ENCODE measurements at places on chromosomes 2 and 18.
A peak's percentile ranks its signal among the peaks of the same experiment; 100 is the strongest.

DNA sequence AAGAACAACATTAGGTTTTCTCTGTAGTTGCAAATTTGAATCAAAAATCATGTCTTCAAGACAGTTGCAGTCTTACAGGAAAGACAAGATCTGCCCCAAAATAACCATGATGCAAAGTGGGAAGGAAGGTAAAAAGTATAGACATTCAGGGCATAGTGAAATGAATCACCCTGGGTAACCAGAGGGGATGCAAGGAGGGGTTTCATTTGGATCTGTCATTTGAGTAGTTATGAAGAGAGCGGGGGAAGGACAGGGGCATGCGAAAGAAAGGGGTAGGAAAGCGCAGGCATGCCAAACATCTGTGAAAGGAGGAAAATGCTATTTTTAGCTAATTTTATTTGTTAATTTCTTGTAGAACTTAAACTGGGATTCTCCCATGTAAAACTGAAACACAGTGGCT is 219.1 kb upstream of the BOD1L2 start:
- no peak for DNase-seq

DNA sequence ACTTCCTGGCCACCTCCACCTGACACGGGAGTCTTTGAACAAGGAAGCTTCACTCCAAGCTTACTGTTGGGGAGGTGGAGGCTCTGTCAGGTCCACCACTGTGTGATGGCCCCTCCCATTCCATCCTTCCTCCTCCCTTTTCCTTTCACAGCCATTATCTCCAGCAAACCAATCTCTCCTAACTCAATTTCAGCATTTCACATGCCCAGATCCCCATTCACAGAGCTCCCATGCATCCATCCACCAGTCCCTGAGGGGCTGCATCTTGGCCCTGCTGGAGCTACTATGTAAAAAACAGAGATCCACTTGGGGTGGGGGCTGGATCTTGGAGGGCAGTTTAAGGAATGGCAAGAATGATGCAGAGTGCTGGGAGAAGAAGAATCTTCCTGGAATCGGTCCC is 129.0 kb upstream of the COPS8 start:
- DNase-seq = no peak

GRCh38 chr18:8329186-8329771 is 280.0 kb upstream of the RAB12 start:
- DNase-seq = no peak

GRCh38 chr2:19299032-19299431 is 59.4 kb downstream of the OSR1 start:
- DNase-seq = no peak

DNA sequence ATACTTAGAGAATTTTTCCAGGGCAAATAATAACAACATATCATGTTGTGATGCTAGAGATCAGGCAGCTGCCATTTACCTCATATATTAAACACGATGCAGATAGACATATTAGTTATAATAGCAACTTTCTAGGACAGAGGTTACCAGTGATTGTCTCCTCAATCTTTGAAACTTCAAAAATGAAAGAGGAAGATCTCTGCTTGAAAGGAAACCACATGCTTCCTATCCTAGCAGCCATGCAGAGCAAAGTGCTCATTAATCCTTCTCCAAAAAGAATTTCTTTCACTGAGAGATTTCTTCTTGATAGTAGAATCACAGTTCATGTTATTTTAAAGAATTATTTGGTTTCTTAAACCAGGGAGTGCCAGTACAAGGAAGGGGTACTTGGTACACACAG is 317.2 kb downstream of the CPS1 start:
- no peak for DNase-seq

DNA sequence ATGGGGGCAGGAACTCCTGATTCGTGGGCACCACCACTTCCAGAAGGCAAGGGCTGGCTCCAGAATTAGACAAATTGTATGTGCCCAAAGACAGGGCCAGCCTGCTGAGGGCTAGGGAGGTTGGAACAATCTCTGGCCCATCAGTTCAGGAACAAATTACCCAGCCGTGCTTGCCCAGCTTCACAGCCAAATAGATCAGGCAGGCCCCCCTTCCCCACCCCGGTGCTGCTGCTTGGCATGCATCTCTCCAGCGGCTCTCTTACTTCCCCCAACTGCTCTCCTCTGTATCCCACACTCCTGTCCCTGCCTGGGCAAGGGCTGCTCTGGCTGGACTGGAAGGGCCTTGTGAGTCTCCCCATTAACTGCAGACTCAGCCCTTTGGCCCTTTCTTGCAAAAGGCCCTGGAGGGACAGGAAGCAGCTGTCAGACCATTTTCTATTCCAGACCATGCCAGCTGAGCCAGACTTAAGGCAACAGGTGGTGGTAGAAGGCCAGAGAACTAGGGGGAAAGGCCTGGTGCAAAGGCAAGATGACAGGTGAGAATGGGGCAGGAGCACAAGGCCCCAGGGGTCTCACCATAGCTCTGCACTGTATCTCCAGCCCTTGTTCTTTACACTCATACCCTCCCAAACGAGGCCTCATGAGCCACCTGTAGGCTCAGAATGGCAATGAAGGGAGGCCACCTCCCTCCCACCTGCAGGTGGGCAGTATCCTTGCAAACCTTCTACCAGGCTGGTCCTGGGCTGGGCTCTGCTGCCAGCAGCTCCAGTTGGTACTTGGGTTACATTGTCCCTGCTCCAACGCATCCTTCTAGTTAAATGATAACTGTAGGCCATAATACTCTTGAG is 30.7 kb upstream of the ACAA2 start:
- no peak for DNase-seq

DNA sequence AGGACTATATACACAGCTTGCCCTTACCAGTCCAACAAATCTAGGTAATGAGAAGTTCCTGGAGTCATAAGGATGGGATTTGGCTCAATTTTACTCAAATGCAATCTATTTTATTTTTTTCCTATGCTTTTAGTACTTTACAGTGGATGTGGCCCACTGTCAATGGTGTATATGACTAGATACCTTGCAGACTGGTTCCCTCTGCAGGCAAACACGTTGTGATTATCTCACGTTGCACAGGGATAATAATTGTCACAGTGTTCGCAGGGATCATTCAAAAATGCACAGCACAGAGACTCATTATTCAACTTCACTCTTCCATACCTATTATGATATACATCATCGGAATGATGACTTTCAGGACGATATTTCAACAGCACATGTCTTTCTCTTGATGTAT is 359.7 kb downstream of the MBD2 start:
- DNase-seq = no peak

DNA sequence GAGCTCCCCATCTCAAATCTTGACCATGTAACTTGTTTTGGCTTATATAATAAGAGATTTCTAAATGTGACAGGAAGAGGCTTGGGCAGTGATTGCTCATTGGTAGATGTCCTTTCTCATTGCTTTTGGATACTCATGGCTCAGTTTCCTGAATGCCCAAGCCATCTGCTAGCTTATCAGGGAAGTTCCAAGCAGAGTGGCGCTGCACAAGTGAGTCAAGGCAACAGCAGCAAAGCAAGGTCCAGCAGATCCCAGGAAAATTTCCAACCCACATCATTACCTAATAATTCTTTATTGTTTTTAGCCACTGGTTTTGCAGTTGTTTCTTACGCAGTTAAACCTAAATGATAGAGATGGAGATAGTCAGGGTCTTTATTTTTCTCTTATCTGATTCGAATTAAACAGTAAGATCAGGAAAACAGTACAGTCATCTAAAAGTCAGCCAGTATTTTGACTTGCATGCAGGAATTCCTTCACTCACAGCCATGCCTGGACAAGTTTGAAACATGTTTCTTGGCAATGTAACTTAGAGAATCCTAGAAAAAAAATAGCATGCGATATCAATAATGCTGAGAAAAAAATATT is 349.7 kb upstream of the TMEFF2 start:
- DNase-seq = no peak

GRCh38 chr18:62602706-62603105 is 79.9 kb downstream of the ZCCHC2 start:
- no peak for DNase-seq

DNA sequence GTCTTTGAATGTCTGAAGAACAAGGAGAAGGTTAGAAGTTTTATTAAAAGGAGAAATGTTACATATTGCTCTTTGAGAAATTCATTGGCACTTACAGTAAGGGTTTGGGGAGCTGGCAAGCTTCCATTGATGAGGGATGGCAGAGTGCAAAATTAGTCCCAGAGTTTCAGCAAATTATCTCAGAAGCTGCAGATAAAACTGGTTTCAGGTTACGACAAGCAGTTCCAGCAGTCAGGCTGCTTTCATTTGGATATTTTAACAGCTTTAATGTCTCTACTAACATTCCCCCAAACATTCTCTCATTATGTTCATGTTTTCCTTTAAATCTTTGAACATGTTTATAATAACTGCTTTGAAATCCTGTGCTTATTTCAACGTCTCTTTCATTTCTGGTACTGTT is 153.1 kb downstream of the TTC27 start:
- DNase-seq = no peak

DNA sequence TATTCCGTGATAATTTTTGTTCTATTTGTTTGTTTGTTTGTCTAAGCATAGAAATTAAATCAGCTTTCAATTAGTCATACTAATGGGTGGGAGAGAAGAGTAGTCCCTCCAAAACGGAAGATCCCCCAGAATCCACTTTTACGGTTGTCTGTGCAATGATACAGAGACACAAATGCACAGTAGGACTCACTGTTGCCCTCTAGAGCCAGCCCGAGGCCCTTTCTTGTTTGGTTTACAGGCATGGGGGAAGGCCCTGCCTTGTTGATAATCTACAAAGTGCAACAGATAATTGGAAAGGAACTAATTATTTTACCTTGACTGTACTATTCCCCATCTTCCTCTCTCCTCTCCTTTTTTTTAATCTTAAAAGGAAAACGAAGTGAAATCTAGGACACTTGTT is 121.1 kb downstream of the ACOXL start:
- peak; percentile 35 for DNase-seq

DNA sequence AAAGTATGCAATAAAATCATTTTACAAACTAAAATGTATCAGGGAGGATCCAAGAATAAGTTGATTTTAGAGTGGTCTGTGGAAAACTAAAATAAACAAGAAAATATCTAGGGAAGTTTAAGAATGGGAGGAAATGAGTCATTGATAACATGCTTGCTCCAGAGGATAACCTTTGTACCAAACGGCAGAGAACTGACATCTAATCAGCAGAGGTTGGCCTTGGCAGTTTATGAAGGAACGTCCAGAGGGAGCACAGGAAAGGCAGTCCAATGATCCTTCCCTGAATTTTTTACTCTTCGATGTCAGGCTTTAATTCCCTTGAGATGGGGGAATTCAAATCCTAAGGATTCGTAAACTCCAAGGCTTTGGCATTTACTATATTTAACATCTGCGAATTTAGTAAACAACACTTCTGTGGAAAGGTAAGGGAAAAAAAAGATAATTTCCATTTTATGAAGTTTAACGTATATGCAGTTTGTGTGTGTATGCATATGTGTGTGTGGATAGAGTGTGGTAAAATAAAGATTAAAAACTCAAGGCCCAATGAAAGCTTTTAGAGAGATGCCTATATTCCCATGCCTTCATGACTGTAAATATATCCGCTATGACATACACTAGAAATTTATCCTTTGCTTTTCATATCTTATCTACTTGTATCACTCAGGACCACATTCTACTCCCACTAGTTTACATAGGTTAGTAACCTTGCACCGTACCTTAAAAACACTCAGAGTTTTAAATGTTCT is 8.7 kb upstream of the INPP1 start:
- no peak for DNase-seq

- DNase-seq = peak; percentile 16
These were observed 3.3 kb downstream of the VPS54 start for GRCh38 chr2:64015898-64016297.

GRCh38 chr2:54149638-54150441 is 34.4 kb downstream of the ACYP2 start:
- no peak for DNase-seq

- DNase-seq = no peak
These were observed 90.8 kb upstream of the MGAT4A start for GRCh38 chr2:98821629-98822135.

DNA sequence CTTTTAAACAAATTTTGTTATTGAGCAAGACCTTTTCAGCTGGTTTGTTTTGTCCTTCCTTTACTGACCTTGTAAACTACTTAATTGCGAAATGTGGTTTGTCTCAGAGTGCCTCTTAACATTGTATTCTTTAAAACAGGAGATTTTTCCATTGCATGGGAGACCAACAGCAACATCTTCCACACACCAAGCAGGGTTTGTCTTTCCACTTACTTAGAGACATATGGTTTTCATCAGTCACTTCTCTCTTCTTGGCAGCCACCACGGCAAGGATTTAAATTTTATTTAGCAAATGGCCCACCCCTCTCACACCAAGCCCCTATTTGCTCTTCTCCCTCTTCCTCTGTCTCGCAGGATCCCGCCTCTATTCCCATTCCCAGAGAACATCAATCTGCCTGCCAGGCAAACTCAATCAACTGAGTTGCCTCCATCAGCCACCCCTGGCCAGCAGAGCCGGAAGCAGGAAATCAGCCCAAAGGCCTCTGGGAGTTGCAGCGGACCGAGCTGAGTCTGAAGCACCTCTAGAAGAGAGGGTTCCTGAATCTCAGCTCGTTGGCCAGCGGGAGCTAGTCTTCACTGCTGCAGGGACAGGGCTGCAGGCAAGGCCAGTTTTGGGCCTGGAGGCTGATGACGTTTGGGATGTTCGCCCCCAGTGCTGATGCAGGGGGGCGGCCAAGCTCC is 11.3 kb upstream of the CIB4 start:
- no peak for DNase-seq

DNA sequence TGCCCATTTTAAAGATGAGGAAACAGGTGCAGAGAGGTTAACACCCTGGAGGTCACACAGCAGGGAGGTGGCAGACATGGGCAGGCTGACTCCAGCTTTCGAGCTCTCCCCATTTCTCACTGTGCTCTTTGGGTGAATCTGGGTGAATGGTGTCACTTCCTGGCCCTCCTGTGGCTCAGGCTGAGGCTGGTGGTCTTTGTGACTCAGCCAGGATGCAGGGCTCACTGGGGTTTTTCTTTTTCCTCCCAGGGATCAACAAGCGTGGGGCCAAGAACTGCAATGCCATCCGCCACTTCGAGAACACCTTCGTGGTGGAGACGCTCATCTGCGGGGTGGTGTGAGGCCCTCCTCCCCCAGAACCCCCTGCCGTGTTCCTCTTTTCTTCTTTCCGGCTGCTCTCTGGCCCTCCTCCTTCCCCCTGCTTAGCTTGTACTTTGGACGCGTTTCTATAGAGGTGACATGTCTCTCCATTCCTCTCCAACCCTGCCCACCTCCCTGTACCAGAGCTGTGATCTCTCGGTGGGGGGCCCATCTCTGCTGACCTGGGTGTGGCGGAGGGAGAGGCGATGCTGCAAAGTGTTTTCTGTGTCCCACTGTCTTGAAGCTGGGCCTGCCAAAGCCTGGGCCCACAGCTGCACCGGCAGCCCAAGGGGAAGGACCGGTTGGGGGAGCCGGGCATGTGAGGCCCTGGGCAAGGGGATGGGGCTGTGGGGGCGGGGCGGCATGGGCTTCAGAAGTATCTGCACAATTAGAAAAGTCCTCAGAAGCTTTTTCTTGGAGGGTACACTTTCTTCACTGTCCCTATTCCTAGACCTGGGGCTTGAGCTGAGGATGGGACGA is 13.2 kb downstream of the ITM2C start:
- DNase-seq = no peak

- no peak for DNase-seq
These were observed 274.7 kb downstream of the ZNF521 start for GRCh38 chr18:25077038-25077943.
